ENCODE measurements at places on chromosomes 13 and 19.

DNA sequence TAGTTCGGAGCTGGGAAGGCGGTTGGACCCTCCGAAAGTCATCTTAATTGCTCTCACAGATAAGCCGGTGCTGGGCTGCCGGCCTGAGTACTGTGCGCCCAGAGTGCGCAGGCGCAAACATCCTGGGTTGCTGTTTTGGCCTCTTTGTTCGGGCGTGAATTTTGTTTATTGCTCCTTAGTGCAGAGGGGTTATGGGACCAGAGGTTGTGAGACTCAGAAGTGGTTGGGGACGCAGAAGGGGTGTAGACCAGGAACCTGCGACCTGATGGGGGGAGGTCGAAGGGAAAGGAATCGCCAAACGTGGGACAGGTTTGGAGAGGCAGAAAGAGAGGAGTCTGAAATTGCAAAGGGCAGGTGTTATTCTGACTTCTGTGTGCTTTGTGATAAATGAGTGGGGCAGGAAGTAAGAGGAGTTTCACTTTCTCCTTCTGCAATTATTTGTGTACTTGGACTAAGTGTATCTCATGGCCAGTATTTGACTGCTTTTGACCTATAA, 607 bp upstream of the ZNF566 start:
- no peak for DNase-seq

GRCh38 chr19:1243768-1244692, 2.5 kb downstream of the ATP5F1D start:
- no peak for DNase-seq

- no peak for DNase-seq
Measured at GRCh38 chr13:105445796-105446195, 1089.7 kb downstream of the EFNB2 start.

GRCh38 chr13:53012707-53013106, 15.9 kb upstream of the OLFM4 start:
- DNase-seq = no peak

DNA sequence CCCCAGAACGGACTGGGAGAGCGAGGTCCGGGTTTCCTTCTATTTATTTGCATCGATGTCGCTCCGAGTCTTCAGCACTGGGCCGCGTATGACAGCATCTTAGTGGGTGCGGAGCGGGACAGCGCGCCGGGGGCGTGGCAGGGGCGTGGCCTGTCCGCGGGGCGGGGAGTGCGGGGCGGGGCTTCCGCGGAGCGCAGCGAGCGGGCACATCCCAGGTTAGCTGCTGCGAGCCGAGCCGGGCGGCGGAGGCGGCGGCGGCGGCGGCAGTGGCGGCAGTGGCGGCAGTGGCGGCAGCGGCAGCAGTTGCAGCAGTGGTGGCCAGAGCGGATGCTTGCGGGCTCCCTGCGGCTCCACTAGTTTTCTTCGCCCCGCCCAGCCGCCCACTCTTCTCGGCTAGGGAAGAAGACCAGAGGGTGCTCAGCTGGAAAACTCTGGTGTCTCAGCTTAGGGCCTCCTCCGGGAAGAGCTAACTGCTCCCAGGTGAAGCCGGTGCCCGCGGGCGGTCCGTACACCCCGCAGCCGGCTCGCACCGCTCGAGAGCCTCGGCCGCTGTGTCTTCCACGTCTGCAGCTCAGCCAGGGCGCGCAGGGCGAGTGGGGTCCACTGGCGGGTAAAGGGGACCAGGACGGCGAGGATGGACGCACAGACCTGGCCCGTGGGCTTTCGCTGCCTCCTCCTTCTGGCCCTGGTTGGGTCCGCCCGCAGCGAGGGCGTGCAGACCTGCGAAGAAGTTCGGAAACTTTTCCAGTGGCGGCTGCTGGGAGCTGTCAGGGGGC, at the start of gene GPC5:
GPC5 (plus strand) TSS at position 209 of the 776 bp plus-strand sequence.
- DNase-seq = no peak

Data from chondrocyte (in vitro differentiated cells).